ENCODE measurements at places on chromosomes 6 and 20.

DNA sequence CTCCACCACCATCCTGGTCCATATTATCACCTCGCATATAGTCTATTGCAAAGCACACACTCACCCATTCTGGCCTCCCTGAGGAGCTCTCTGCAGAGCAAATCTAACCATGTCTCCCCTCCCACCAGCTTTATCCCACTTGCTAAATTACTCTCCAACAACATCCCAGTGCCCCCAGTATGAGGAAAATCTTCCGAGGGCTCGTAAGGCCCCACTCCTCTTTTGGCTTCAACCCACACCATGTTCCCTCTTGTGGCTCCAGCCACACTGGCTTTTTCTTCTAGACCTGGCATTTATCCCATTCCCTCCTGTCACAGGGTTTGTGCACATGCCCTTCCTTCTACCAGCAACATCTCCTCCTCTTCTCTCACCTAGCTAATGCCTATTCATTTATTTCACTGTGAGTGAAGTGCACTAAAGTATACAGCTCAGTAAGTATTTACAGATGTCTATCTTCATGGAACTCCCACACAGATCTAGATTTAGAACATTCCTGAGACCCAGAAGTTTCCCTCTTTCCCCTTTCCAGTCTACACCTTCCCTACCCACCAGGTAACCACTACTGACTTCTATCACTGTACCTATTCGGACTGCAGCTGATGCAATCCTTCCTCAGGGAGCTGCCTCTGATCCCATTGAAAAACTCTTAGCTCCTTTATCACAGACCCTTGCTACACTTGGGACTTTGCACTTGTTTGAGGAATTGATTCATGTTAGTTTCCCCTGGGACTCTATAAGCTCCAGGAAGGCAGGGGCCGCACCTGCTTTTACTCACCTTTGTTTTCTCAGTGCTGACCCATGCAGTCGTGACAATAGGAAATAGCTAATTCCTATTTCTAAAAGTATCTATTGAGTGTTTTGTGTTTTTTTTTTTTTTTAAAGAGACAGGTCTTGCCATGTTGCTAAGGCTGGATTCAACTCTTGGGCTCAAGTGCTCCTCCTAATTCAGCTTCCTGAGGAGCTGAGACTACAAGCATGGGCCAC, 15.5 kb downstream of the MRPL14 start:
- DNase-seq, result no peak

GRCh38 chr6:158160932-158161539, 7.0 kb downstream of the SERAC1 start:
- no peak for DNase-seq

- DNase-seq, result no peak
These were observed 93.7 kb downstream of the MYO6 start for GRCh38 chr6:75842732-75843131.

DNA sequence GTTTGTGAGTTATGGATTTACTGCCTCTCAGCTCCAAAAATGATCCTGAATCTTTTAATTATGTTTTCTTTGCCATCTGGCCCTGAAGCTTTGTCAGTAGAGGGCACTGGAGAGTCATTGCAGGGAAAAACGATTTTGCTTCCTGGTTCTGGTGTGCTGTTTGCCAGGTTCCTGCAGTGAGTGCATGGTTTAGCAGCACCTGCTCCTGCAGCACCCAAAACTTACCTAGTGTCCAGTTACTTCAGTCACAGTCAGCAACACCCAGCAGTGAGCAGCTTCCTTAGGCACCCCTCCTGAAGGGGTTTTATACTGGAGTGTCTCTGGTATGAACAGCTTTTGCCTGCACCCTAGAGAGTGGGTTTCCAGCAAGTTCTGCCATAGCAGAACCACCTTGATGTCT, 6.0 kb upstream of the TRIM26 start:
- no peak for DNase-seq

DNA sequence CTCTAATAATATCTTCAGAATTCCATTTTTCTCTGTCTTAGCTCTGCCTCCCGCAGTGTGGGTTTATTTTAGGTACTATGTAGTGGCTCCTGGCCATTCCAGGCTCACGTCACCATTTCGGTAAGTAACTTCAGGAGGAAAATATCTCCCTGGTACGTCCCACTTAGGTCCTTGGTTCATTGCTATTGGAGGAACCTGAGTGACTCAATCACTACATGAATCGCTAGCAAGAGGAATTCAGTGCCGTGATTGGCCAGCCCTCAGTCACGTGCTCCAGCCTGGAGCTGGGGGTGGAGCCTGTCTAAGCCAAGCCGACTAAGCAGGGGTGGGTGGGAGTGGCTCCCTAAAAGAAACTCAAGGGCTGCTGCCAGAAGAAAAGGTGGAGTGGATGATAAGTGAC, 67.3 kb upstream of the E2F3 start:
- DNase-seq, result peak; percentile 8

DNA sequence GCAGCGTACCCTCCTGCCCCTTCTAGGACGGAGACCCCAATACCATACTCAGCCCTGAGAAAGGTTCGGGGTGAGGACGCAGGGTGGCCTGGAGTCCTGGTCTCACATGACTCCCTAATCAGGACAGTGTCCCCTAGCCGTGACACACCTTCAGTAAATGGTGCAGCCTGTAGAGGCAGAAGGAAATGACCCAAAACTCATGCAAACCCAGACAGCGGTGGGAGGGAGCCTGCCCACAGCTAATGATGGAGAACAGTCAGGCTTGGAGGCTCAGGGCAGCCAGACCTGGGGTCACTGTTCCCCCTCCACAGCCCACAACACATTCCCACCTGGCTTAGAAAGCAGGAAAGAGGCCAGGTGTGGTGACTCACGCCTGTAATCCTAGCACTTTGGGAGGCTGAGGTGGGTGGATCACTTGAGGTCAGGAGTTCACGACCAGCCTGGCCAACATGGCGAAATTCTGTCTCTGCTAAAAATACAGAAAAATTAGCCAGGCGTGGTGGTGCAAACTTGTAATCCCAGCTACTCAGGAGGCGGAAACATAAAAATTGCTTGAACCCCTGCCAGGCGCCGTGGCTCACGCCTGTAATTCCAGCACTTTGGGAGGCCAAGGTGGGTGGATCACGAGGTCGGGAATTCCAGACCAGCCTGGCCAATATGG, 8.8 kb upstream of the HMGA1 start:
- DNase-seq, result no peak

DNA sequence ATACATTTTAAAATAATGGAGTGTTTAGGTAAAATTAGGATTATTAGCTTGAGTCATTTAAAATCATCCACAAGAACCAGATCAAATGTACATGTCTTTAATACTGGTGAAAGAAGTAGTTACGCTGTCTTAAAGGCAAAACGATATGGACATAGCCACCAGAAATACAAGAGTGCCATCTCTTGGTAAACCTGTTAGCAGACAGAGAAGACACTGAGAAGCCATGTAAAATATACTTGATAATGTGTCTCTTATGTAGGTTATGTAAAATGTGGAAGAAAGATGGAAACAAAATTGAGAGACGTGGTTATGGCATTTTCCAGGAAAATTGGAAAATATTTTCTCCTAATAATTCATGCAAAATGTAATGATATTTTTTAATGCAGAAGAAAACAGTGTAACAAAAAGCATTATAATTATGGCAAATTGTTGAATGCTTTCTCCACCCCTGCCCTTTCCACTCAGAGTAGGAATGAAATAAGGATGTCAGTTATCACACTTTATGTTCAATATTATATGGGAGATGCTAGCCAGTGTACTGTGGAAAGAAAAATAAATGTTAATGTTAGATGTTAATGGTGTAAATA, 12.2 kb upstream of the SLC17A2 start:
- no peak for DNase-seq

DNA sequence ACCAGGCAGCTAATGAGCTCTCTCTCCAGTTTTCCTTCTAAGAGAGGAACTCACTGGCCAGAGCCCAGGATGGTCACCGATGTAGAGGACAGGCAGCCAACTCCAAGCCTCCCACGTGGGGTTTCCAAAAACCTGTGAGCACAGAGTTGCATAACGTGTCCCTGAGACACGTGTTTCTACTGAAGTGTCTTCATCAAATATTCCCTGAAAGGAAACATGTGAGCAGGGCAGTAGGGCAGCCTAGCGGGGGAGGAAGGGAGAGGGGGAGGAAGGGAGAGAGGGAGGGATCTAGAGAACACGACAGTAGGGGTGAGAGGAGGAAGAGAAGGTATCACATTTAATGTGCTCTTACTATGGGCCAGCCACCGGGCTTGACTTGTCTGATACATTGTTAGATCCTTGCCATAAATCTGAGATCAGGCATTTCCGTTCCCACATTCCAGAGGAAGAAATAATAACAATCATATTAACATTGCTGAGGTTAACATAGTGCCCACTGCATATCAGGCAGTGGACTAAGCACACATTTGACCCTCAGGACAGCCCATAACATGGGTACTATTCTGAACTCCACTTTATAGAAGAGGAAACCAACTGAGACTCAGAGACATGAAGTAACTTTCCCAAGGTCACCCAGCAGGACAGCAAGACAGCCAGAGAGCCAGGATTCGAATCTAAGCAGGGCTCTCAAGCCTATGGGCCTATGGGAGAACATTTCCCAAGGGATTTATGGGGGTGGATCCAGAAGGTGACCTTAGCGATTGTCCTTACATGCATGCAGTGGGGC, 4.5 kb upstream of the SYS1 start:
- DNase-seq, result peak; percentile 78

DNA sequence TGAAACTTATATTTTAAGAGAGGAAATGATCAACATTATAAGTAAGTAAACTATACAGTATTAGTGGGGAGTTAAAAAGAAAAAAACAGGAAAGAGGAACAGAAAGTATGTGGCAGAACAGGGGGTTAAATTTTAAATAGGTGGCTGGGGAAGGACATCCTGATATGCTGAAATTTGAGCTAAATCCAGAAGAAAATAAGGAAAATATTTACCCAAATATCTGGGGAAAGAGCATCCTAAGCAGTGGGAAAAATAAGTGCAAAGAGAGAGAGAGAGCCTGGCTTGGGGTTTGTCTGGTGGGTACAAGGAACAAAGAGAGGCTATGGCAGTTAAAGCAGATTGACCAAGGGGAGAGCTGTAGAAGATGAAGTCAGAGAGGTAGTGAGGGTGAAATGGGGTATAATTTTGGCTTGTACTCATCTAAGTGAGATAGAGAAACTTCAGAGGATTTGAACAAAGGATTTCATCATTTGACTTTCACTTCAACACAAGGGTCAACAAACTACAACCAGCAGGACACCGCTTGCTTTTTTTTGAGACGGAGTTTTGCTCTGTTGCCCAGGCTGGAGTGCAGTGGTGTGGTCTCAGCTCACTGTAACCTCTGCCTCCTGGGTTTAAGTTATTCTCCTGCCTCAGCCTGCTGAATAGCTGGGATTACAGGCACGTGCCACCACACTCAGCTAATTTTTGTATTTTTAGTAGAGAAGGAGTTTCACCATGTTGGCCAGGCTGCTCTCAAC, 328.4 kb upstream of the CNR1 start:
- DNase-seq, result no peak

DNA sequence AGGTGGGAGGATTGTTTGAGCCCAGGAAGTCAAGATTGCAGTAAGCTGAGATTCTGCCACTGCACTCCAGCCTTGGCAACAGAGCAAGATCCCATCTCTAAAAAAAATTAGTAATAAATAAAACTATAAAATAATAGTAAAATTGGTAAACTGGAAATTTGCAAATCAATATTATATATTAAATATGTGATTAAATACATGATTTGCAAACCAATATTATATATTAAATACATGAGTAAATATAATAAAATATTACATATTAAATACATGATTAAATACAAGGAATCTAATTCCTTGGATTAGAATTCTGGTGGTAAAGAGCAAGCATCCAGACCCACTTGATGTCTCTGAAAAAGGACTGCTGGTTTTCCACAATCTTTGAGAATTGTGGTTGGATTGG, 35.8 kb downstream of the FUT9 start:
- no peak for DNase-seq

GRCh38 chr6:134954272-134955000, 4.5 kb upstream of the ALDH8A1 start:
- DNase-seq, result no peak

DNA sequence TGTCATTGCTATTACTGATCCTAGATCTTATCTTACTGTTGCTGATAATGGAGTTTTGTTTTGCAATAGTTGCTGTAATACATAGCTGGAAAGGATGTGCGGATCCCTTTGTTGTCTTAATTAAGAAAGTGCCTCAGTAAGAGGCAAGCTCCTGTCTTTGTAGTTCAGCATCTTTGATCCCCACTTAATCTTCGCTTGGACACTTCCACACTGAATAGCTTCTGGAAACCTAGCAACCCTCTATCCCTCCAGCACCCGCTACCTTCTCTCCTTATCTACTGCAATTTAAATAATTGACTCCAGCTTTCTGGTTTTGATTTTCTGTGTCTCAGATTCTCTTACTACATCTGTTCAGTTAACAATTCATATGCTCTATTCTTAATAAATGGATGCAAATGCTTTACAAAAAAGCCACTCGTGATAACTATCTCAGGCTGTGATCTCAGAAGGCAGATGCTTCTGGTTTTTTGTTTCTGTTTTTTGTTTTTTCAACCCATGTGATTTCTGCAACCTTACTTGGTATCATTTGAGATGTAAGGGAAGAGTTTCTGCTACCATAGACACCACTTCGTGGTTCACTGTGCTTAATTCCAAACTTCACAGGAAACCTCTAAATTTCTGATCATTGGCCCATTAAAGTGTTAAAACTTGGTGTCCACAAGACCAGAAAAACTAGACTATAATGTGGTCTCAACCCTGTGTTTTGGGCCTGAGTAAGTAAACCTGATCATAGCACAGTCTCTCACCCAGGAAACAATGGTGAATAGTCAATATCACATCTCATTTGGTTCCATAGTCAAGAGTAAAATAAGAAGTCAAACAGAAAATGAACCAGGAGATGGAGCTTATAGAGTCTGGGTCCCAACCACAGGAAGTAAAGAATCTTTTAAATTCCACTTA, 352.1 kb upstream of the SOX4 start:
- no peak for DNase-seq

GRCh38 chr6:91276315-91276714, 689.4 kb upstream of the MAP3K7 start:
- DNase-seq, result no peak

GRCh38 chr6:166075186-166075585, 92.5 kb downstream of the TBXT start:
- DNase-seq, result no peak

- DNase-seq, result no peak
These were observed 345.7 kb downstream of the UTRN start for GRCh38 chr6:144630857-144631256.

GRCh38 chr6:134021396-134022122, 30.9 kb downstream of the SLC2A12 start:
- DNase-seq, result no peak

DNA sequence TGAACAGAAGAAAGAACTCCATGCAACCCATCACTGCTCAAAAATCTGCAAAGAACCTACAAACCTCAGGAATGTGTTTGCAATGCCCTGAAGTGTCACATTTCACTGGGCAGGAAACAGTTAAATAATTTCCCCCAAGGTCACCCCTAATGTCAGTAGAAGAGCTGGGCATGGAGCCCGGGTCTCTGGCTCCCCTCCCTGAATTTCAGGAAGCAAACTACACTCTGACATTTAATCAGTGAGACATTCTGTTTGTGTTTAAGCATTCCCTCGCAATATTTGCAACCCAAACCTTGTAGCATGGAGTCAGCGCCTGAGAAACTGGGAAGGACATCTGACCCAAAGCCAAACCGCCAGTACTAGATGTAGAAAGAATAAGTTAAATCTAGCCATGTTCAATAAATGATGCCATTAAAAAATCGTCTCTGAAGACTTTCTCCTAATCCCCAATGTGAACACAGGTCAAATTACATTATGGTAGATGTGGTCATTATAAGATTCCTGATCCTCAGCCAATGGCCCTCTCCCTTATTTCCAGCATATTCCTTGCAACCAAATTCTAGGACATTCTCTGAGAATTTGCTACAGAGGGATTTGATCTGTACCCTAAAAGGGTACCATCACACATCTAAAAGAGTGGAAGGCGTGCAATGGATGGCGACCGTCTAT, 91.2 kb upstream of the ADTRP start:
- no peak for DNase-seq

- no peak for DNase-seq
These were observed 817.1 kb downstream of the KIF16B start for GRCh38 chr20:15756002-15756753.

All from anterior cingulate cortex (tissue), 58 donors.